AG08395 (cell line): ENCODE measurements at places on chromosomes 3 and 15.

DNA sequence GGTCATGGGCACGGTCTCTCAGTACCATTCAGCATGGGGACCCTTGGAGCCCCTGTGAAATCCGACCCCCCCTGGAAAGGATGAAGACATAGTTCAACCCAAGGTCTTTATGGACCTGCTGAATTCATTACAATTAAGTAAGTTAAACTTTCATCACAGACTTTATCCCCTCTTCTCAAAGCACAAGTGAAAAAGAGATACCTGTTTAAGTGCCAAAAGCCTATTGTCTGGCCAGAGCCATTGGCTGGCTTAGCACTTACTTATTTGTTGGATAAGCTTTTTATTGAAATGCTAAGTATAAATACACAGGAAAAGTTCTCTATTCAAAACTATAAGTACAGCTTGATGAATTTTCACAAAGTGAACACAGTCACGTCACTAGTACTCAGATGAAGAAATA, 128.4 kb upstream of the NR2E3 start:
- DNase-seq: no peak

DNA sequence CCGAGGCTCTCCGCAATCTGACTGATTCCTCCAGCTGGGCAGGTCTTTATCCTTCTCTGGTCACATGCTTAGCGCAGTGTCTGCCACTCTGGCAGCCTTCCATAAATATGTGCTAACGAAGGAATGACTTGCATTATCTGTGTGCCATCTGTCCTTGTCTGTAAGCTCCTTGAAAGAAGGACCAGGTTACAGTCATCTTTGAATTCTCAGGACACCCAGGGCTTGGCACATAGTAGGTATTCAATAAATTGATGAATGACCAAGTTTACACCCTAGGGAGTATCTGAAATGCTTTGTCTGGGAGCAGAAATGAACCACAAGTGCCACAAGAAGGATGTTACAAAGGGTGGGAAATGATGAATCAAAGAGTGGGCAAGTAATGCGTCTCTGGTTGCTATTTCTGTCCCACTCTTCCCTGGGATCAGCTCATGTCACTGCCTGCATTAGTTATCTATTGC, 16.5 kb upstream of the FAM3D start:
- peak; percentile 23 for DNase-seq

DNA sequence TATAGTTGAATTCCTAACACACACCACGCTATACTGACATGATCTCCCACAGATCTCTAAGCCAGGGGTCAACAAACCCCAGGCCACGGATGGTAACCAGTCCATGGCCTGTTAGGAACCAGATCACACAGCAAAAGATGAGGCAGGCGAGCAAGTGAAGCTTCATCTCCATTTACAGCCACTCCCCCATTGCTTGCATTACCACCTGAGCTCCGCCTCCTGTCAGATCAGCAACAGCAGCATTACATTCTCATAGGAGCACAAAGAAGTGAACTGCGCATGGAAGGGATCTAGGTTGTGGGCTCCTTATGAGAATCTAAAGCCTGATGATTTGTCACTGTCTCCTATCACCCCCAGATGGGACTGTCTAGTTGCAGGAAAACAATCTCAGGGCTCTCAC, 2.7 kb downstream of the PDCD7 start:
- no peak for DNase-seq

- DNase-seq: no peak
Measured at GRCh38 chr15:73747847-73748590, 5.1 kb downstream of the INSYN1 start.

DNA sequence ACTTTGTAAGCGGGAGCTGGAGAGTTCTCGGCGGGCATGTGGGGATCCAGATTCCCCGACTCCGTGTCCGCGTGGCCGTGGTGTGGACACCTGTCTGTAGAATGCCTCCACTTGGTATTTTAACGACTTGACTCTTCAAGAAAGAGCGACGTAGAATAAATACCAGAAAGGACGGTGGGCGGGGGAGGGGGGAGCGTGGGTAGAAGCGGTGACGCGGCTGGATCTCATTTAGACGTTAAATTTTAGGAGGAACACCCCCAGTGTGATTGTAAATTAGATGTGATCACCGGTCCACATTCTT, 620 bp upstream of the PYGO1 start:
- DNase-seq: no peak

DNA sequence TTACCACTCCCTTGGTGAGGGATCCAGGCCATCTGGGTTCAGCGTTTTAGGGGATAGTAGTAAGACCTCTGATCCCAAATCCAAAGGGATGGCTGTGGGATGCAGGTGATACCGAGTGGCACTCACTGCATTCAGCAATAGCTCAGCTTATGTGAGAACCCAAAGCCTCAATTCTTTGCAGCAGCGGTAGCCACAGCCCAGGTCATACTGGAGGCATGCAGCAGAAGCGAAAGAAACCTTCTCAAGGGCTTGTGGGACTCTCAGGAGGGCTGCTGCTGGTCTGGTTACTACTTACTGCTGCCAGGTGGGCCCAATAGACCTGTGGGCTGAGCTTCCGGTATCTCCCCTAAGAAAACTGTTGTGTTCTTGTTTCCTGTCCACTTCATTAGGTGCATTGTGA, 38.0 kb downstream of the CHCHD6 start:
- no peak for DNase-seq

DNA sequence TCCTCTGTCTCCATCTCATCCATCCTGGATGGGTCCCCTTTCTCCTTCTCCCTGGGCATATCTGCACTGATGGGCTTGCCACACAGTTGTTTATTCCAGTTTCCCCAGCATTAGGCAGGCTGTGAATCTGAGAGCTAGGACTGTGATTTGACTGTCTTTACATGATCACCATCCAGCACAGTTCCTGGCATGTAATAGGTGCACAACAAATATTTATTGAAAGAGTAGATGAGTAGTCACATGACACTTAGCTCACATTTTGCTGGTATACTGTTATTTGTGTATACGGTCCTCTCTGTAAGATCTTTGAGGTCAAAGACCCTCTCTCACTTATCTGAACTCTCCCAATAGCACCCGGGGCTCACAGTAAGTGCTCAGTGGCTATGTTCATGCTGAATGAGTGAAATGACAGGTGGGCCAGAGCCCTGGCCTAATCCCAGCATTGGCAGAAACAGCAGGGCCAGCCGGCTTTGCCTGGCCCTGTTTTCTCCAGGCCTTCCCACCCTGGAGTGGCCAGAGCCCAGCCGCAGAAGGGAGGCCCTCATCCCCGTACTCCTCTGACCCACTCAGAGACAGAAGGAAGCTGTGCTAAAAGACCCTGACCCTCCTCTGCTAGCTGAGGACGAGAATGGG, 16.2 kb upstream of the BAHD1 start:
- DNase-seq: no peak

GRCh38 chr3:54515441-54516213, 393.3 kb downstream of the CACNA2D3 start:
- DNase-seq: no peak

- DNase-seq: peak; percentile 27
Measured at GRCh38 chr3:29441422-29441821, 160.6 kb downstream of the RBMS3 start.

DNA sequence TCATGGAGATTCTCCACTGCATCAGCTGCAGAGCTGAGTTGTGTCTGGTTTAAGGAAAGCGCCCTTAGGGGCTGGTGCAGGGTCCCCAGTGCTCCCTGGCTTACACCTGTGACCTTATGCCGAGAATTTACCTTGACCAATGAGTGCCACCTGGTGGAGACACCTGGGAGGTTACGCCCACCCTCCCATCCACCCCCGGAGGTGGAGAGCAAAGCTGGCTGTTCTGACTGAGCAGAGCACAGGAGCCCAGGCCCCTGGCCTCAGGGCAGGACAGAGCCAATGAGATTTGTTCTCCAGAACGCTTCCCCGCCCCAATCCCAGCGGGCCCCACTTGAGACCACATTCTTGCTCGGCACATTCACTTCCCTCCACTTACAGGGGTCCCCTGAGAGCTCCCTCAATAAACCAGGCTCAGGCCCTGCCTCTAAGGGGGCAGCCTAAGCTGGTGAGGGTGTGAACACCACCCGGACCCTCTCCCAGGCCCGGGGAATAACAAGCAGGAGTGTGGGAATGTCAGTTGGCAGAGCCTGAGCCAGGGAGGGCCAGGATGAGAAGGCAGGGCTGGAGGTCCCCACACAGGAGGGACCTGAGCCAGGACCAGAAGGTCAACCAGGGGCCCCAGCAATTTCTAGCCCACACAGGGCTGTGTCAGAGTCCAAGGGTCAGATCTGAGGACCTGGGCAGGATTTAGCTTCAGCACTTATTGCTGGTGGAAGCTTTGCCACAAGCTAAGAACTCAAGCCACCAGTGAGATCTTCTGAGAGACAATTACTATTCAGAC, 117.1 kb downstream of the TPRA1 start:
- DNase-seq: no peak

DNA sequence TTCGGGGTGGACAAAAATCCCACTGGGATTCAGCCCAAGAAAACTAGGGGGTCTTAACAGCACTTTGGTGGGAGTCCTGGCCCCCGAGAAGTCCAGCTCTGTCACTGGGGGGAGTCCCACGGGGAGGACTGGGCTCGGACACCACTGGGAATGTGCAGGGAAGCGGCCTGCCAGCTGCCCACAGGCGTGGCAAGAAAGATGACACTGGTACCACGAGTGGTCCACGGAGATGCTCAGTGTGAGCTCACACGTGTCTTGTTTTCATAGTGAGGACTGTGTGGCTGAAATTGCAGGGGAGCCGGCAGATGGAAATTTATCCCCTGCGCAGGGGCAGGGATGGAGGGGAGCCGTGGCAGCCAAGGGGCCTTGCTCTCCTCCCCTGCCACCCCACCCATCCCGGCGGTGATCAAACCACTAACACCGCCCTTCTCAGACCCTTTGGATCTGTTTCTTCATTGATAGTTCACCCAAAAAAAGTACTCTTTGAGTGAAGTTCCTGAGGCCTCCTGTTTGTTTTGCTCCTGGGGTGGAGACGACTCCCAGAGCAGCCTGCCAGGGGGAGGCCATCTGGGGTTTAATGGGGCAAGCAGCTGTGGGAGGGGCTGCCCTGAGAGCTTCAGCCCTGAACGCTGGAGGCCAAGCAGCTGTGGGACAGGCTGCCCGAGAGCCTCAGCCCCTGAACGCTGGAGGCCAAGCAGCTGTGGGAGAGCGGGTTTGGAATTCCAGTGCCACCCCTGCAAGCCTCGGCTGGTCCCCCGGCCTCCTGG, 130.9 kb downstream of the LRRK1 start:
- no peak for DNase-seq

DNA sequence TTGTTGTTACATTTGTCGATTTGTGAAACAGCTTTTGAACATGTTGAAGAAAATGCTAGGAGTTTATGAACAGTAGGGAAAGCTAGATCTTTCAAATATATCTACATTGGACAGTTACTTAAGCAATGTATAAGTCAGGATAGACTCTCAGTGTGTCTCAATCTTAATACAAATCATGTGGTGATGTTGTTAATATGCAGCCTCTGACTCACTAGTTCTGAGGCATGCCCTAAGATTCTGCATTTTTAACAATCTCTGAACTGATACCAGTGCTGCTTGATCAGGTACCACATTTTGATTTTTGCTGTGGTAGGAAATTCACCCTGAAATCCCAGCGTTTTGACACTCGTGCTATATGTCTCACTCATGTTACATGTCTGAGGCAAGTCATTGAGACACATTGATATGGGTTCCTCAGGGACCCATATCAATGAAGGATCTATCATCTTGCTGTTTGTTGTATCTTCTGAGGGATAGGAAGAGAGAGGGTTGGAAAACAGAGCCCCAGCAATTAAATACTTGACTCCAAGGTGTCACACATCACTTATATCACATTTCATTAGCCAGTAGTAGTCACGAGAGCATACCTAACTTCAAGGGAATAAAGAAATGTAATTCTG, 597.9 kb downstream of the TAFA4 start:
- DNase-seq: no peak

DNA sequence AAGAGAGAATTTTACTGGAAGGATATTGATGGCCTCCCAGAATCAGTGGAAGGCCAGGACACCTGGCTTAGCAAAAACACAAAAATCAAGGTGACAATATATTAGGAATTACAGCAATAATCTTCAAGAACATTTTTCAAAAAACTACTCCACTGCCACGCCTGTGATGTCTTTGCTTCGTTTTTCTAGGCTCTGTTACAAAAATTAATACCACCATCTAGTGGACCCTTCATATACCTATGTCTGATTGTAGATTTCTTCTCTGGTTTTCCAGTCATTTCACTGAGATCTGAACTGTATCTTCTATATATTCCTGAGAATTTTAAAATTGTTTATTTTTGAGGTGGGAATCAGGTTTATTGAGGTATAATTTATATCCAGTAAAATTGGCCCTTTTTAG, 5.6 kb upstream of the SLC33A1 start:
- no peak for DNase-seq

GRCh38 chr15:96327155-96327741, 3.3 kb upstream of the NR2F2 start:
- peak; percentile 75 for DNase-seq

GRCh38 chr15:60283936-60284335, 113.8 kb downstream of the ANXA2 start:
- DNase-seq: no peak

DNA sequence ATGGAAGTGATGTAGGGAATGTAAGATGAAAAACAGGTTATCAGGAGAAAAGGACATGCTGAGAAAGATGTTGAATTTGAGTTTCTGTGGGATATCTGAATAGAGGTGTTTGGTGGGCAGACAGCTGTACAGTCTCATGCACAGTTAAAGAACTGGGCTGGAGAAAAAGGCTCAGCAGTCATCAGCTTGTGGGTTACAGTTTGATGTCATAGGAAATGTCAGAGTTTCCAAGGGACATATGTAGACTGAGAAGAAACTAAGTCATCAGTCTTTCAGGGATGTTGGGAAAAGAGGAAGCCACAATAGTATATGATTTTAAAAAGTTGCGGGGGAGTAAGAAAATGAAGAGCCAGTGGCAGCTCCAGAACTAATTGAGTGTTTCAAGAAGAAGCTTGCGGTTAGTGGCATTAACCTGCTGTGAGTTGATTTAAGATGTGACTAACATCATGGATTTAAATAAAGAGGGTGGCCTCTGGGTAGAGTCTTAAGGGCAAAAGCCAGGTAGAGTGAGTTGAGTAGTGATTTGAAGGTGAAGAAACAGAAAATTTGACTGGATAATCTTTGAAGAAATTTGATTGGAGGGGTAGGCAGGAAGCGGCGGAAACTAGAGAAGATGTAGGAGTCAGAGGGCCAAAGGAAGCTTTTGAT, 24.6 kb downstream of the GORASP1 start:
- no peak for DNase-seq

- DNase-seq: no peak
Measured at GRCh38 chr15:85100186-85100937, 118.7 kb downstream of the PDE8A start.

- no peak for DNase-seq
Measured at GRCh38 chr3:1318296-1319005, 225.6 kb downstream of the CNTN6 start.
